ENCODE measurements at places on chromosomes 4 and X. TPM values are rescaled to one million over a fixed set of nuclear protein-coding genes. Genes with fewer than 3 reads are reported as not detected.

AFF2 gene
- total RNA-seq, result 6.0 TPM

C4orf36 gene
- total RNA-seq, result 0.73 TPM

- no peak for DNase-seq
These were observed 78.5 kb upstream of the DDIT4L start for GRCh38 chr4:100268789-100269188.

- DNase-seq, result no peak
These were observed 37.9 kb upstream of the PGK1 start for GRCh38 chrX:78066110-78066509.

DNA sequence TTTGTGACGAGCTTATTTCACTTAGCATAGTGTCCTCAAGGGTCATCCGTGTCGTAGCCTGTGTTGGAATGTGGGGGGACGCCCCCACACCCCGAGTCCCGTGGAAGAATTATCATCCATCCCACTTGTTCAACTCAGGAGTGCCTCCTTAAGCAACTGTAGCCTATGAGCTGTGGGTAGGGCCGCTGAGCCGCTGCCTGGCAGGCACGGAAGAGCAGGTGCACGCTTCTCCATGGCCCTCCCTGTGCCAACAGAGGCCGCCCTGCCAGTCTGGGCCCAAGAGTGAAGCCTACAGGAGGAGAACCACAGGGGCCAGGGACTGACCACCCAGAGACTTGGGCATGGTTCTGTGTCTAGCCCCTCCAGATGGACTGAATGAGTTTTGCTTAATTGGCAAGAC is 2.3 kb upstream of the RGS12 start:
- DNase-seq, result peak; percentile 5

- peak; percentile 24 for DNase-seq
These were observed 160.4 kb upstream of the GPR101 start for GRCh38 chrX:137194164-137194563.

DNA sequence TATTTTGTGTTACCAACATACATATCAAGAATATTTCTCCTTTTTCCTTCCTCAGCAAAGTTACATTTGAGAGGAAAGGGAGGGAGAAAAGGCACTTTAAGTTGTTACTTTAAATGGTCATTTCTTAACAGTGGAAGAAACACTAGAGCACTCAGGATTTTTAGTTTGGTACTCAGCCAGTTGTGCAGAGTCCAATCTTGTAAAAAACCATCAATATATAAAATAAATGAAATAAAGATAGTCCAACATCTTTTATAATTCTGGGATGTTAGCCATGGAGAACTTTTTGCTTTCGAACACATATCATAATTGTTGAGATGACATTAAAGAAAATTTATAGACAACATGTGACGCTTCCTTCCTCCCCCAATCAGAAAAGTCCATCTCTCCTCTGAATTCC is 253.8 kb downstream of the QDPR start:
- DNase-seq, result no peak

GRCh38 chrX:42149765-42150164 is 226.4 kb upstream of the CASK start:
- DNase-seq, result no peak

DNA sequence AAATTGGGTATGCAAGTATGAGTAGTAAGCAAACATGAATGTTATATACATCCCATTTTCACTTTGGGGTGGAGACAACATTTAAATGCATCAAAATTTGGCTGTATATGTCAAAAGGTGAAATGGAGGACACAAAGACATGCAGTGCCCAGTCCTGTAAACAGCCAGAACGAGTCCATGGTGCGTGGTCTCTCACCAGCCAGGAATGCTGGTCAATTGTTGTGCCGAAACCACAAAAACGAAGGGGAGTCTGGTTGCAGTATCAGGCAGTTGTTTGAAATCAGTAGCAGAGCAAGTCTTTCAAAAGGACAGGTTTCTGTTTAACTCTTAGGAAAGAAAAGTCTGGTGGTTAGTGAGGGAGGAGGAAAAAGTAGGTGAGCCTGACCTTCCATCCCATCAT is 22.3 kb upstream of the RNF150 start:
- DNase-seq, result no peak

- peak; percentile 12 for DNase-seq
These were observed 143.9 kb downstream of the KLHL13 start for GRCh38 chrX:117972711-117973109.

All from WTC11 (cell line).